ENCODE measurements at places on chromosomes 4 and X.

DNA sequence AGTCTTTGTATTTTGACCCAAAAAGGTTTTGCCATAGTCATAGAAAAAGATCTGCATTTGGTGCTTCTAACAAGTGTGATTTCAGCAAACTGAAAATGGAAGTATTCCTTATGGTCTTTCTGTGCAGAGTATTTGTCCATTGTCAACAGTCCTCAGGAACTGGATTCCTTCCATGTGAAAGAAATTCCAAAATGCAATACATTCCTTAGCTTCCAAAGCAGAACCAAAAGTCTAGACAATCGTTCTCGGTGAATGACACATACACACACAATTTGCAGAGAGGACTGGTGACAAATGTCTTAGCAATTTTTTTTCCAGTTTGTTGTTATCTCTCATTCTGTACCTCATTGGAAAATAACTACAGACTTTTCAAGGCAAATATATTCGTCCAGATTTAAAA, 562.2 kb upstream of the SLIT2 start:
- DNase-seq: no peak

DNA sequence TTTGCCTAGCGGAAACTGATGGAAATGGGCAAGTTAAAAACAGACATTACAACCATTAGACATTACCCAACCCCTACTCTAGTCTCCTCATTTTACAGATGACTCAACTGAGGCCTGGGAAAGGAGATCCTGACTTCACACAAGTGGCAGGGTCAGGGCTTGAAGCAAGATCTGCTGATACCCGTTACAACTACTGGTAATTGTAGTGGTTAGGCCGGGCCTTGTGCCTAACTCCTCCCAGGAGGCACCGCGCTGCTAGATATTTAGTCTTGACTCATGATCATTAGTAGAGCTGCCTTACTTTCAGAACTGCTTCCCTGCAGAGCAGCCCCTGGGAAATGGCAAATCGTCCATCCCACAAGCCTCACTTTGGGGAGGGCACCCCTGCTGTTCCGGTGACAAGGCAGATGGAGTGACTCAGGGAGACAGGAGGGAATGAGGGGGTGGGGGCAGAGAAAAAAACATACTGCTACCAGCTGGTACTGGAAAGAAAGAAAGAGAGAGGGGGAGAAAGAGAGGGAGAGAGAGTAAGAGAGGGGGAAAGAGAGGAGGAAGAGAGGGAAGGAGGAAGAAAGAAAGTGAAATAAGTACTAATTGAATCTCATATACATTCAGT, 12.2 kb downstream of the ARHGEF6 start:
- peak; percentile 11 for DNase-seq

GRCh38 chr4:52574036-52574435, 85.1 kb downstream of the USP46 start:
- no peak for DNase-seq

DNA sequence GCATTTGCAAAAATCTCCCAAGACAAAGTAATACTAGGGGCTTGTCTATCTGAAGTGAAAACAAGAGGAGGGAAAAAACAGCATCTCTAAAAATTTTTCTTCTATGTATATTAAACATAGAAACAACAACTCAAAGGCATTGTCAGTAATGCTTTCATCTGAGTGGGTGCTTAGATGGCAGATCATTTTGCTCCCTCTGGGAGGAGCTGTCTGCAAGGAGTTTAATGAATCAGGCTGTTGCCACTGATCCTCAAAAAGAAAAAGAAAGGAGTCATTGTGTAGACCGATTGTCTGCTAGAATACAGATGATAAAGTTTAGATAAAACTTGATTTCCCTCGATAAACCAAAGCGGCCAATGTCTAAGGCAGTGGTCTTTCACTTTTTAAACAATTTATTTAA, 49.7 kb upstream of the KLHL8 start:
- peak; percentile 55 for DNase-seq

GRCh38 chr4:140363051-140363450, 10.4 kb upstream of the SCOC start:
- DNase-seq: no peak

DNA sequence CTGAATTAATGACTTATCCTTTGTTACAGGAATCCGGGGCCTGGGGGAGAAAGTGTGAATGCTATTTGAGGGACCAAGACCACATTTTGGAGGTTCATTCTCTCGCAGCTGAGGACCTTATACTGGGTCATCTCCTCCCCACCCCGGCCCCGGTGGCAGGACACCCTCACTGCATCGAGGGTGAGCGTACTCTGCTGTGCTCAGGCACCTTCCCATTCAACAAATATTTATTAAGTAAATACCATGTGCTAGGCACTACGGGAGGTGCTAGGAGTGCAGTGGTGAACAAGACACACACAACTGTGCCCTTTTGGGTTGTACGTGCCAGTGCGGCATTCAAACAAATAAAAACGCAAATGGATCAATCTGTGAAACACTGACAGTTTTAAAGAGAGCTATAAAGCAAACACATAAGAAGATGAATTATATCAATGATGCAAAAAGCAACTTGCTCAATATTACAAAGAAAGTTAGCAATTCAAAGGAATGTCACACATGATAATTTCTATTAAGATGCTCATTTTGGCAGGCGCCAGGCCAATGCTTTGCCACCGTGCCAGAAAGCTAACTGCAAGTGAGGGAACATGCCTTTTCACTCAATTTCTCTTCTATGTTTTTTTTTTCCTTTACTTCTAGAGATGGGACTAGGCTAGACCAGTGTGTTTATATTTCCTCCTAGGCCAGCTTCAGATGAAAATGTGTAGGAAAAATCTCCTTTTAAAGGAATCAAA, 24.6 kb downstream of the ADGRG2 start:
- DNase-seq: no peak

GRCh38 chr4:99136329-99136728, 7.8 kb downstream of the ADH4 start:
- DNase-seq: no peak

DNA sequence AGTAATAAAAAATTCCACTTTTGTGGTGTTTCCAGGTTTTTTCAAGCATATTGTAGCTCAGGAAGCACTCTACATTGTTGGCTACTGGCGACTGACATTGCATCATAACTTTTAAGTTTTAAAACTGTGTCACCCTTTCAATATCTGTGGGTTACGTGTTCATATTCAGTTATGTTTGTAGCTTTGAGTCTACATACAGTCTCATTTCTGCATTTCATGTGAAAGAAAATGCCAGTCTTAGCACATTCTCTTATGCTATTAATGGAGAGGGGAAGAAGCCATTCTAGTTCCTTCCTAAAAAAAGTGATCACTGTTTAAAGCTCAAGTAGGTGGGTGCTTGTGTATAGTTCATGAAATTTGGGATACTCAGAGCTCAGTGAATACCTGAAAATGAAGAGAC, 38.1 kb downstream of the DIAPH2 start:
- DNase-seq: no peak

- DNase-seq: no peak
Observed at GRCh38 chr4:129420637-129421036, 324.7 kb downstream of the C4orf33 start.

- no peak for DNase-seq
Observed at GRCh38 chr4:41213625-41214135, 662 bp downstream of the APBB2 start.

- DNase-seq: no peak
Observed at GRCh38 chr4:81634165-81634564, 162.5 kb upstream of the RASGEF1B start.

DNA sequence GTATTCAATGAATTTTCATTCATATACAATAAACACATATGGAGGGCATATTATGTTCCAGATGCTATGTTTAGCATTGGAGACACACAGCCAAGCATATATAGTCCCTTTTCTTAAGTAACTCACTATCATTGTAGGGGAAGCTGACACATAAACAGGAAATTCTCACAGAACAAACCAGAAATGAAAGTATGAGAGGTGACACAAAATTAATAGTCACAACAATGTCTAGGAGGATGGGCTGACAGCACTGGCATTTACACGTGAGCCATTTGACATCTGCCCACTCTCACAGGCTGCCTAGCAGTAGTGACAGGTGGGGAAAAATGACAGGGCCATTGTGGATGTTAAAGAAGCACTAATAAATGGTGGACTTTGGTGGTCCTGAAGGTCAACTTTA, 2.6 kb upstream of the CNOT6L start:
- no peak for DNase-seq

GRCh38 chrX:34875204-34875603, 67.4 kb upstream of the FAM47B start:
- DNase-seq: no peak

- DNase-seq: no peak
Observed at GRCh38 chrX:85159644-85160043, 83.9 kb downstream of the SATL1 start.

DNA sequence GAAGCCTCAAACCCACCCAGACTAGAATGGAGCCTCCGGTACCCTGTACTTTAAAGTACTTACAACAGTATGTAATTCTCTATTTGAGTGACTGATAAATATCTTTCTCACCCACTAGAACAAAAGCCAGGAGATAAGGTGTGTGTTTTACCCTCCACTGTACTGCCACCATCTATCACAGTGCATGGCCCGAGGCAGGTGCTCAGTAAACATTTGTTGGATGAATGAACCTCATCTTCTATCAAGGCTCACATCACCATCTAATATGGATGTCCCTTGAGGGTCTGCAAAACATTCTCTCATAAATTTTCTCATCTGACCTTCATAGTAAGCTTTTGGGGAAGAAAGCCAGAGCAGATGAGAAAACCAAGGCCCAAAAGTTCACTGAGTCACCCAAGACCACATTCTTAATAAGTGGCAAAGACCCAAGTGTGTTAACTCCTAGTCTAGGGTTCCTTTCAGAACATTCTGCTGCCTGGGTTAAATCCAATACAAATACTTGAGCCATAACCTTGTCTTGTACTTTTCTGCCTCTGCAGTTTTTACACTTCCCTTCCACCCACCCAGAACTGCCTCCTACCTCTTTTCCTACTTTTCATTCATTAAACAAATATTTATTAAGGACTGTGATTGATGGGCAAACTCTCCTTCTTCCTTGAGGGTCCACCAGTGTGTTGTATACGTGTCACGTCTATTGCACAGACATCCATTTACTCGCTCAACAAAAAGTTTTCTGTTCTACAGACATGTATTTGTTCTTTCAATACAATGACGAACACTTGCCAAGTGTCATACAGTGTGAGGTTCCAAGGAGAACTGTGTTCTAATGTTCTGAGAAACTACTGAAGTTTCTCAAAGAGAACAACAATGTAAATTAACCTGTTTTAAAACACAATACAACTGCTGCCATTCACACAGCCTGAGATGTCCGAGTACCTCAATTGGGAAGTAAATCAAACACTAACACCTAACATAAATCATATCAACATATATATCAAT, 35.7 kb downstream of the APBB2 start:
- no peak for DNase-seq

GRCh38 chr4:158998624-158999023, 104.3 kb upstream of the RAPGEF2 start:
- no peak for DNase-seq

GRCh38 chr4:106369456-106370060, 980 bp upstream of the GIMD1 start:
- peak; percentile 65 for DNase-seq

DNA sequence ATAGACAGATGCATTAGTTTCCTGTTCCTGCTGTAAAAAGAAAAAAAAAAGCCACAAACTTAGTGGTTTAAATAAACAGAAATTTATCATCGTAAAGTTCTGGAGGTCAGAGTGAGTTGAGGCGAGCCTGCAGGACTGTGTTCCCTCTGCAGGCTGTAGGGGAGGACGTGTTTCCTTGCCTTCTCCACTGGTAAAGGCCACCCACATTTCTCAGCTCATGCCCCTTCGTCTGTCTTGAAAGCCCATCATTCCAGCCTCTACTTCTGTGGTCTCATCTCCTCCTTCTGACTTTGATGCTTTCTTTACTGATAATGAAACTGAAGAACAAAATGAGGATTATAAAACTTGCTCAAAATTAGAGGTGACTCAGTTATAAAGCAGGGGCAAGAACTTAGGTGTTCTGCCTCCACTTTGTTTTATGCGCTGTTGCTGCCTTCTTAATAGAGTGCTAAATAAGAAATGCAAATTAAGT, 143.0 kb downstream of the STIM2 start:
- no peak for DNase-seq

GRCh38 chr4:165209796-165210195, 2.4 kb downstream of the KLHL2 start:
- DNase-seq: no peak

GRCh38 chrX:106300239-106300638, 132.1 kb downstream of the PWWP3B start:
- DNase-seq: no peak

DNA sequence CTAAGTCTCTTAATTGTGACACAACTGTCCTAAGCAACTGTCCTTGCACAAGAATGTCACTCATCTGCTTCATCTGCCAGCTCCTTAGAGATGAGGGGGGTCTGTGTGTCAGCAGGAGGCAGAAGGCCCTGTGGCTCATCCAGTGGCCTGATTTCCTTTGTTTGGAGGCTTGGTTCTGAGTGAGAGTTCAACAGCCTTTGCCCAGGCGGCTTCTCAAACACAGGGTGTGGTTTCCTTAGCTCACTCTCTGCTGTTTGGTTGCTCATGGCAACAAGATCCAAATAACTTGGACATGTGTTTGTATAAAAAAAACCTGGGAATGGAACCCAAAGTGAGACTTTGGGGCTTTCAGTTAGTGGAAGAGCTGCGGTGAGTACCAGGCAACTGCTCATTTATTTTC, 46.6 kb downstream of the MAP7D3 start:
- no peak for DNase-seq

DNA sequence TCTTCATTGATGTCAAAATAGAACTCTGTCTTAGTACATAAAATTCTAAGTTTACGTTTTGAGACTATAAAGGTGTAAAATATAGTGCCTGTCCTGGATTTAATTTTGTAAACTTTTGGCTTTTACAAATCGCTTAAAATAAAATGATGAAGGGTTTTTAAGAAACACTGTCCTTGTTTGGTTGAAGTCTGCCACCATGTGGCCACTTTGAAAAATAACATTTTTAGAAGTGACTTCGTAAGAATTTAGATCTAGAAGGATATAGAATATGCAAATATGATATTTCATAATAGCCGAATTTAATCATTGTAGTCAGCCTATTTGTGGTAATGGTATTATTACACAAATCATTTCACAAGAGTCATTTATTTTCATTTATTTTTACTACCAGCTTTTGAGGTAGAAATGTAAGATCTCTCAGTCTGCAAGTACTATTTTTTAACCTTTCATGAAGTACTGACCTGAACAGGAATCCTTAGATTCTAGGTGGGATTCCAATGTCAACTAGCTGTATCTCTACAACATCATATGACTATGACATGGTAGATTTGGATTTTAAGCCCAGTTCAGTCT, 31.0 kb upstream of the FAT4 start:
- DNase-seq: peak; percentile 18

GRCh38 chr4:116627545-116627944, 457.8 kb downstream of the TRAM1L1 start:
- no peak for DNase-seq

GRCh38 chr4:178602833-178603232, 1160.6 kb upstream of the AGA start:
- no peak for DNase-seq

- DNase-seq: no peak
Observed at GRCh38 chrX:12352922-12353321, 214.6 kb downstream of the FRMPD4 start.

- DNase-seq: no peak
Observed at GRCh38 chr4:184955636-184956035, 62.7 kb upstream of the HELT start.
